CD4-positive, CD25-positive, alpha-beta regulatory T cell (primary cell): ENCODE measurements at places on chromosomes 12 and 14. TPM values are rescaled to one million over a fixed set of nuclear protein-coding genes. Genes with fewer than 3 reads are reported as not detected.

ANKRD33 gene
- not detected for total RNA-seq

CD4 gene
- total RNA-seq: 224 TPM

DICER1 gene
- total RNA-seq: 52.0 TPM

HRK gene
- 0.25 TPM for total RNA-seq

GPRC5D gene
- total RNA-seq: not detected

ESRRB gene
- total RNA-seq: not detected

MSI1 gene
- total RNA-seq: not detected

ASCL4 gene
- not detected for total RNA-seq

LYZ gene
- 1.0 TPM for total RNA-seq
